ENCODE measurements at places on chromosomes 2 and 18.

DNA sequence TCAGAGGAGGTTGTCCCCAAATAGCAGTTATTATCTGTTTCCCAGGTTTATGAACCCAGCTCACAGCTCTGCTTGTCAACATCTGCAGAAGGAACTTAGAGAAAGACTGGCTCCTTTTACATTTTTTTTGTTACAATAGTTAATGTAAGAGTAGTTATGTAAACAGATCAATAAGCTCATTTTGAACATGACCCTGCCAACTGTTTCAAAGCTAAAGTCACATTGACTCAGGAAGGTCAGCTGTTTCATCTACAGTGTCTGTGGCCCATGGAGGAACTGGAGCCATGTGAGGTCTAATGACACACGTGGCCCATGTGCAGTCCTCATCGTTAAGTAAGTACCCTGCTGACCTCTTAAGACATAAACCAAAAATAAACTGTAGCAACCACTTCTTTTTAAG, 97.1 kb downstream of the SH3RF3 start:
- no peak for DNase-seq

- DNase-seq: no peak
These were observed 153.9 kb upstream of the PELI1 start for GRCh38 chr2:64298161-64298560.

DNA sequence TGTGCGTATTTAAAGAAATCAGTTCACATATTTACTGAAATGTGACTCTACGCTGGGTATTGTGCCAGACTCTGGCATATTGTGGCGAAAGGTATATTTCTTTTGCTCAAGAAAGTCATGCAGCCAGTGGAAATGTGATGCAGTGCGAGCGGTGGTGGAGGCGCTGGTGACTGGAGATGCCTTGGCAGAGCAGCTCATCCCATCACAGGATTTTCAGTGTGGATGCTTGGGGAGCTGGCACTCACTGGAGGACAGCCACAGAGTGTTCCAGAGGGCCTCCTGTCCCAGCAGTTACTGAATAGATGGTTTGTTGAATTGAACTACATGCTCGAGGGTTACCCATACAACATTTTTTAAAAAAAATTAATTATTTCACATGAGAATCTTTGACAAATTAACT, 117.6 kb downstream of the ZNF407 start:
- no peak for DNase-seq

DNA sequence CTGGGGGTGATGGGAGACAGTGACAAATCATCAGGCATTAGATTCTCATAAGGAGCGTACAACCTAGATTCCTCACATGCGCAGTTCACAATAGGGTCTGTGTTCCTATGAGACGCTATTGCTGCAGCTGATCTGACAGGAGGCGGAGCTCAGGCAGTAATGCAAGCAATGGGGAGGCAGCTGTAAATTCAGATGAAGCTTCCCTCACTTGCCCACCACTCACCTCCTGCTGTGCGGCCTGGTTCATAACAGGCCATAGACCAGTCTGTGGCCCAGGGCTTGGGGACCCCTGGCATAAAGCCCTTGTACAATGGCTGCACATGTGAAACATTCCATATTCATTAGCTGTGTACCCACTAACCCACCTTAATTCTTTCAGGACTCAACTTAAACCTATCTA, 18.0 kb downstream of the NMUR1 start:
- no peak for DNase-seq

- DNase-seq: no peak
These were observed 70.1 kb downstream of the TSHZ1 start for GRCh38 chr18:75280427-75281280.

GRCh38 chr2:192161656-192162290, 33.0 kb downstream of the TMEFF2 start:
- no peak for DNase-seq

GRCh38 chr18:5892823-5893431, 2.4 kb downstream of the TMEM200C start:
- DNase-seq: no peak

Measured in H1 (cell line).